ENCODE measurements at places on chromosomes 1 and 21. TPM values are rescaled to one million over a fixed set of nuclear protein-coding genes. Genes with fewer than 3 reads are reported as not detected.

DNA sequence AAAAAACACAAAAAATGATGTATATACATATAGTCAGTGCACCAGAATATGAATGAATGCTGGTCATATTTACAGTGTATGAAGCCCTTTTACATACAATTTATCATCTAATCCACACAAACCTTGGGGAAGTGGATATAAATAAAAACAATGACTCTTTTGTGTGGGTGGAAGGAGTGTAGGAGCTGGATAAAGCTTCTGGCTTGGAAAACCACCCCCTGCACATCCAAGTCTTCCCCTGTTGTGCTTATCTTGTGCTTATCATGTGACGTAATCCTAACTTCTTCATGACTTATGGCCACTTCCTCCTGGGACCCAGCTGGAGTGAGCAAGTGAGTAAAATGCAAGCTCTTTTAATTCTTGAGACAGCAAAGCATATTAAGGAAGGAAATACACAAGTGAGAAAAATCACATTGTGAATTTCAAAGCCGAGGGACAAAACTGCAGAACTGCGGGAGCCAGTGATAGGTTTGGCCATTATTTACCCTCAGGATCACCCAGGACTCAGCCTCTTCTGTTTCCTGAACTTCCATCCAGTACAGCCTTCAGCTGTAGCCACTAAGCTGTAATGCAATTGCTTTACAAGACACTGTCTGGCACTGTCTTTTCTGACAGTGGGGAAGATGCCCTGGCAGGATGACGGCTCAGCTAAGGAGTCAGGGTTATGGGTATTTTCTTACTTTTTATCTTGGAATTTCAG, 104.0 kb upstream of the PPM1J start:
- DNase-seq, result peak; percentile 85

DNA sequence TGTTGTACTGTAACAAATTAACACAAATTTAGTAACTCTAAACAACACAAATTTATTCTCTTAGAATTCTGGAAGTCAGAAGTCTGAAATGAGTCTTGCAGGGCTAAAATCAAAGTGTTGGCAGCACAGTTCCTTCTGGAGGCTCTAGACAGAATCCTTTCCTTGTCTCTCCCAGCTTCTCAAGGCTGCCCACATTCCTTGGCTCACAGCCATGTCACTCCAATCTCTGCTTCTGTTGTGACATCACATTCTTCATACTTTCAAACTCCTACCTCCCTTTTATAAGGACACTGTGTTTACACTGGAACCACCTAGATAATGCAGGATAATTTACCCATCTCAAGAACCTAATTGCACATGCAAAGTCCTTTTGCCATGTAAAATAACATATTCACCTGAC, 225.0 kb upstream of the PRMT6 start:
- no peak for DNase-seq

- DNase-seq, result no peak
Measured at GRCh38 chr1:115908565-115909274, 67.6 kb upstream of the SLC22A15 start.

DNA sequence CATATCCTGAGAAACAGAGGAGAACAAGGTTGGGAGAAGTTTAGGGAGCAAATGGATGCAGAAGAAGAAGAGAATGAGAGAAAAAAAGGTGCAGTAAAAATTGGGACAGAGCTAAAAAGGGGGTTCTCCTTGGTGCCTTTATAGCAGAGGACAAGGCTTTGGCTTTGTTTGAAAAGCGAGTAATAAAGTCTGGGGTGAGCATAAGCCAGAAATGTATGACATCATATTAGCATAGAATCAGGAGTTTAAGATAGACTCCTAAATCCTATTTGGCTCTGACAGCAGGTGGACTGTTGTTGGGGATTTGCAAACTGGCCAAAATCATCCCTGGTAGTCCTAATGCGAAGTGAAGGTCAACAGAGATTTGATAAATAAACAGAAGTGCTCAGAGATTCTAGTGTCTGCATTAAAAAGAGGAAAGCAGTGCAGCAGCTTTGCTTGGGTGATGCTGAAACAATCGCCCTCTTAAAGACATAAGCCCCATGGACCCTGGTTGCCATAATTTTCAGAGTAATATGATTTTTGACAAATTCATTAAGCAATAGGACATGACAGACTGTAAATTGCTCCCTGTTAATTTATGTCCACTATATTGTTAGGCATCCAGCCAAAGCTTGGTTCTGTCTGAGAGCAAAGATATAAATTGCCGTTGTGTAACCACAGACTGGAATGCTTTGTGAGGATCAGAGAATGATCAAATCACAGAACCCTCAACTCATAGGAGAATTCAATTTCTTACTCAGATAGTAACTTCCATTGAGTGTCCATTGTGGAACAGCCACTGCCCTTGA, 385.0 kb upstream of the NFIA start:
- no peak for DNase-seq

- DNase-seq, result no peak
Measured at GRCh38 chr1:30716646-30717045, 6.7 kb downstream of the MATN1 start.

- DNase-seq, result peak; percentile 88
Measured at GRCh38 chr1:162062542-162063015, 6.9 kb upstream of the NOS1AP start.

DNA sequence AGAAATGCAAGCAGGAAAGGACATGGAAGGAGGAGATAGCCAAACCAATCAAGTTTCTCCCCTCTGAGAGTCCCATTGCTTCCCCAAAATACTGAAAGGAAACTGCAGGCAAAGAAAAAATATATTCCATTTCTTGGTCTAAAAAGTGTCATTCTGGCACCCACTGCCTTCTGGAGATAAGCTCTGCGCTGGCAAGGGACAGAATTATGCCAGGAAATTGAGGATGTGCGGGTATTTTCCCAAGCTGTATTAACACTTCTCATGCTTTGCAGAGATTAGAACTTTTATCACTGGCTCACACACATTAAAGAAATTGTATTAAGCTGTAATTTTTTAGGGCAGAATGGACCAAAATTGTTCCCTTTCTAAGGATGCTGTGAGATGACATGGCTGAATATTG, 381.2 kb upstream of the DUSP10 start:
- no peak for DNase-seq

GRCh38 chr1:108704496-108704895, 8.2 kb upstream of the FNDC7 start:
- DNase-seq, result peak; percentile 73

The TEDDM1 gene
- total RNA-seq, result not detected

DNA sequence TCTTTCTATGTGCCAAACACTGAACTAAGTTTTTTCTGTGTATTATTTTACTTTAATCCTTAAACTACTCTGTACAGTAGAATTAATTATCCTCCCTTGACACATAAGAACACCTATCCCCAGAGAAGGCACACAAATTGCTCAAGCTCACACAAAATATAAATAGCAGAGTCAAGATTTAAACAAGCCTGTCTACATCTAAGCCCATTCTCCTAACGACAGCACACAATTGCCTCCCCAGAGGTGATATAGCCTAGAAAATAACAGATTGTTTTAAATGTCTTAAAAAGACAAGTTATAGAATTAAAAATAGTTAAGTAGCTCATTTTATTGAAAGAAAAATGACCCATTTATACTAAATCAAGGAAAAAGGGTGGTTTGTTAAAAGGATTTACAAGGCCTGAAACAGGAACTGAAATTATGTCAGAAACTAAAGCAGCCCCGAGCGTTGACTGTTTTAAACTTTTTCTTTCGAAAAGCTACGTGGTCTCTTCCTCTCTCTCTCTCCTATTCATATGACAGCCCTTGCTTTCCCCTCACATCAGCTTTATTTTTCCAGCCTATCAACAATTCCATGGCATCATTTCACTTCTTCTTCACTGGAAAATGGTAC, 30.5 kb downstream of the TNFSF18 start:
- DNase-seq, result no peak

The FHL3 gene
- total RNA-seq, result 116 TPM

The RAVER2 gene
- total RNA-seq, result 6.6 TPM

The PANK4 gene
- 26.3 TPM for total RNA-seq

GRCh38 chr1:77970192-77970591, 8.7 kb downstream of the FUBP1 start:
- no peak for DNase-seq

- DNase-seq, result peak; percentile 51
Measured at GRCh38 chr1:205983925-205984725, 19.1 kb downstream of the RAB7B start.

GRCh38 chr1:61602663-61603062, 122.3 kb downstream of the TM2D1 start:
- DNase-seq, result no peak

DNA sequence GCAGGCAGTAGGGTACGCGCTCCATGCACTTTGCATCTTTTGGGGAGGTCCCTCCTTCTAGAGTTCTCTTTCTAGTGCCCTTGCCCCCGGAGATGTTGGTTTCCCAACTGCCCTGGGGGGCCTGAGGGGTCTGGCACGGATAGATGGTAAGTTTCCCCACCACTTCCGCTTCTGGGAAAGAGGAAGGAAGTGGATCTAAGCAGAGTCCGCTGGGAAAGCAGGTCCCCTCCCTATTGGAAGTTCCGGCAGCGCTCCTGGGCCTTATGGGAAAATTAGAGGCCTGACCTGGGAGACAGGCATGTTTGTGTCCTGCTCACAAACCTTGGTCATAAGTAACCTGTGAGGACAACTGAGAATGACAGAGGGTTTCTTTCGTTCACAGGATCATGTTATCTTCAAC, 274.4 kb downstream of the RPS6KC1 start:
- DNase-seq, result no peak

The LENEP gene
- total RNA-seq, result not detected

The KIAA1614 gene
- 0.96 TPM for total RNA-seq

The TRIM67 gene
- total RNA-seq, result 1.1 TPM

The MSTO1 gene
- total RNA-seq, result 41.5 TPM

The IRF6 gene
- total RNA-seq, result 21.2 TPM

The KCNK2 gene
- total RNA-seq, result 0.16 TPM

DNA sequence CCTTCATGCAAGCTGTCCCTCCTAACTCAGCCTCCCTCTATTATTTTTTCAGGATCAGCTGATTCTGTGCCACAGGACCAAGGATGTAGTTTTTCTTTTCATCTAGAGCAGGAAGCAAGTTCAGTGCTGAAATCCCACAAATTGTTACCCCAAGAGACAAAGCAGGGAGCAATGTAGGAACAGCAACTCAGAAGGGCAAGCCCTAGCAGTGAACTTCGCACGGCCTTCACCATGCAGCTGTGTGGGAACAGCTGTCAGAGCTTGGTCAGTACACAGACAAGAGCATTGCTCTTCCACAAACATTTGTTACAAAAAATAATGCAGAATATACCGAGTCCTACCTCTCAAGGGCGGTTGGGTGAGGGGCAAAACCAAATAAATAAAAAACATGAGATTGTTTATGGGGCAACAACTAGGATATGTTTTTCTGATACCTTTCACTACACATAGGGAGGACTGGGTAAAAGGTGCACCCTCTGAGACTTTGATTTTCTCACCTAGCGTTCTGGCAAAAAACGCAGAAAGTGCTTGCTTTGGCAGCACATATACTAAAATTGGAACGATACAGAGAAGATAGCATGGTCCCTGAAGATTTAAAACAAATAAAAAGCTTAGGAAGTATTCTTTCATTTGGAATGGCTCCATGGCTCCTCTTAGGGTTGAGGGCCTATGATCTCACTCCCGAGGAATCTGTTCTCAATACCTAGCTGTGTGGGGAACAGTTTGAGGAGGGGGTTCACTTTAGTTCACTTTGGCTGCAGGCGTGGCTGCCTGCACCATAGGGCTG, 37.1 kb upstream of the ANGPTL7 start:
- DNase-seq, result no peak

DNA sequence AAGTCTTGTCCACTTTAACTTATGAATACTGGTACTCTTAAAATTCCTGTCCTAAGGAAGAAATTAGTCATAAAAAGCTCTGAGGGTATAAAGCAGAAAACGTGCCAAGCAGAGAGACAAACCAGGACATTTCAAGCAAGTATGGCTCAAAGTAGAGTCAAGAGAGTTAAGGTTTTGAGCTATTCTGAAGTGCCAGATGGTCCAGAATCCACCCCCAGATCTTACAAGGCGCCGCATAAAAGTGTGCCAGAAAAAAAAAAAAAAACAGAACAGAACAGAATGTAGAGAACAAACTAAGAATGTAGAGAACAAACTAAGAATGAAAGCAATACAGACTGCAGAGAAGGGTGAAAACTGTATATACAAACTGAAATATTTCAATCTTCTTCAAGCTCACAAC, 12.5 kb downstream of the EPS15 start:
- peak; percentile 90 for DNase-seq

DNA sequence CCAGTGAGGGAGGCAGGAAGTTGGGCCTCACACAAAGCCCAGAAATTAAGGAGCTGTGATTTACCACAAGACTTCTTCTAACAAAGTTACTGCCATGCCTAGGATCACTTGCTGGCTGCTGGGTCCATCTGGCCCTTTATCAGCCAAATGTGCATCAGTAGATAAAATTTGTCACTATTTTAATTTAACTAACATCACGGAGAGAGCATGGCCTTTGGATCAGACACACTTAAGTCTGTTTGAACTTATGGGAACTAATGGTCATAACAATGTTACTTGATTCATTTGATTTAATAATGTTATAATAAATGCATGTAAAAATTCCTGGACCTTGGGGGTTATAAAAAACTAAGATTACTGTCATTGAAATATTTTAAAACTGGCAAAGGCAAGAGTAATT, 67.2 kb upstream of the CCDC190 start:
- DNase-seq, result no peak

The SMYD2 gene
- 38.6 TPM for total RNA-seq

DNA sequence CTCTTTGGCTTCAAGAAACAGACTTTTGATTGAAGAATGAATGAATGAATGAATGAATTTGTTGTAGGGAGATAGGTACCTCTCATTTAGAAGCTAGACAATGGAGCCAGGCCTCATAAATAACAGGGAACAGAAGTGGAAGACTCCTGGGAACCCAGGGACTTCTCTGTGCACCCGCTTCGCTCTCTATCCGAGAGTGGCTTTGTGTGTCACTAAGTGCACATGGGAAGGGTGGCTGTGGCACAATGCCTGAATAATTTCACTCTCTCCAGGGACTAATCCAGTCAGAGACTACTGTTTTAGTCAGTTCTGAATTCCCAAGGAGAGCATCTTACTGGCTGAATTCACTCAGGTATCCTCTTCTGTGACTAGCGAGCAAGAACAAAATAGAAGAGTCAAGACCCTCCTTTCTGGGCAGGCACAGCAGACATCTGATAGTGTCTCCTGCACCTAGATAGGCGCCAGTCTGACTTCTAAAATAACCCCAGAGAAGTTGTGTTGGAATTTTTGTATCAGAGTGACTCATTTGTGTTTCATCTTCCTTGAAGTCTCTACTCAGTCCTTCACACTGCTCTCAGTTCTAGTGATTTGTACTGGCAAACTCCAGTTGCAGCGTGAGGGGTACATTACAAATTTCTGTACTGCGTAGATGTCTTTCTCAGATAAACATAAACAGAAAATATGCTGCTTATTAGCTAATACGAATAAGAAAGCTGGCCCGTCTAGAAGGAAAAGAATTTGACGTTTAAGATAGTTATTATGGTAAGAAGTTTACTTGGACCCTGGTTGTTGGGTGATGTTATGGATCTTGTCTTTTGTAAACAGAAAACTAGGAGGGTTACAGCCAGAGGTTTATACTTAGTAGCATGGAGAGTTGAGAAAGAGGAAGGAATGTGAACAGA, 34.0 kb downstream of the BACH1 start:
- DNase-seq, result peak; percentile 76

GRCh38 chr1:150895618-150896017, 8.7 kb downstream of the CTXND2 start:
- peak; percentile 37 for DNase-seq

GRCh38 chr1:198775606-198776005, 136.8 kb downstream of the PTPRC start:
- DNase-seq, result peak; percentile 54

Data from astrocyte (in vitro differentiated cells and primary cell).